AG04450 (cell line): ENCODE measurements at places on chromosomes 12 and 14.

DNA sequence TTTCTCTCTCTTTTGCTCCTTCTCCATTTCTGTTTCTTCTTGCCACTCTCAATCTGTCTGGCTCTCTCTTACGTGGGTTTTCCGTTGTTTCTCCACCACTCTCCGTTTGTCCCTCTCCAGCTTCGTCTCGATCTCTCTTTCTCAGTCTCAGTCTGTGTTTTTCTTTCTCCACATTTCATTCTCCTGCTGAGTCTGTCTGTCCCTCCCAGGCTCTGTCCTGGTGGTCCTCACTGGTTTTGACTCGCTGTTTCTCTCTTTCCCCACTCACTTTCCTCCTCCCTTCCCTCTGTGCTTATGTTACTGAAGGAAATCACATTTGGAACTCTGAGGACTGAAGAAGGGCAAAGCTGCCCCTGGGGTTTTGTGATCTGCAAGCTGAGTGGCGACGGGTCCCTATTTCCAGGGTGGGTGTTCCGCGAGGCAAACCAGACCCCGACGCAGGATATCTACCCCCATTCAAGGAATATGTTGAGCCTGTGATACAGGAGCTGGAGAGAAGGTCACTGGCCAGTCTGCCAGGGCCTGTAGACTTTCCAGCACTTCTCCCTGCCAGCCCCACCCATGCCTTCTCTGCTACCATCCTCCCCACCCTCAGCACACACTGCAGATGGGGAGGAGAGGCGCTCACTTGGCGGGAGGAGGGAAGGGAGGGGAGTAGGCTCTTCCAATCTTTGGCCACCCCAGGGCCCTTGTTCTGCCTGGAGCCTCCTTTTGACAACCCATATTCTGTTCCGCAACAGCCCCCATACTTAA is 102.7 kb upstream of the MAP1LC3B2 start:
- no peak for DNase-seq

DNA sequence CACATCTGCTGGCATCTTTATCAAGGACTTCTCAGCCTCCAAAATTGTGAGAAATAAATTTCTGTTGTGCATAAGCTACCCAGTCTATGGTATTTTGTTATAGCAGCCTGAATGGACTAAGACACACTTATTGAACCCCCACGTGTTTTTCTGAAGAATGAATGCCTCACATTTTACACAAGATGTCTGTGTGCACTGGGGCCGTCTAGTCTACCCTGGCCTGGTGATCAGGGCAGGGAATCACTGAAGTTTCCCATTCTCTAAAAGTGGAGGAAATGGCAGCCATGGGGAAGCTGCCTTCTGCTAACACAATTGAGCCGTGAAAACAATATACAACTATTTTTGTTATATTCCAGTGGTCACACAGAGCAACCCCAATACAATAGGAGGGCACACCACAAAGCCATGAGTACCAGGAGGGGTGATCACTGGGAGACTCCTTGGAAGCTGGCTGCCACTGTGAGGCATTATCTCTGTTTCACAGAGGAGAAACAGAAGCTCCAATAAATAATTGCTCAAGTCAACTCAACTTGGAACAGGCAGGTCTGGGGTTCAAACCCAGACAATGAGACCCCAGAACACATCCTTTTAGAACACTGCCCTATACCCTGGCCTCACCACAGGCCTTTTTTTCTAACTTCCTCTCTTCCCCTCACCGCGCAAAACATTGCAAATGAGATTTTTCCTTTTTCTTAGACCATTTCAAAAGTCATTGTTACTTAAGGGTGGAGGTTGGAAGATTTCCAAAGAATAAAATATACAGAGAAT is 18.3 kb upstream of the LTA4H start:
- DNase-seq = no peak

DNA sequence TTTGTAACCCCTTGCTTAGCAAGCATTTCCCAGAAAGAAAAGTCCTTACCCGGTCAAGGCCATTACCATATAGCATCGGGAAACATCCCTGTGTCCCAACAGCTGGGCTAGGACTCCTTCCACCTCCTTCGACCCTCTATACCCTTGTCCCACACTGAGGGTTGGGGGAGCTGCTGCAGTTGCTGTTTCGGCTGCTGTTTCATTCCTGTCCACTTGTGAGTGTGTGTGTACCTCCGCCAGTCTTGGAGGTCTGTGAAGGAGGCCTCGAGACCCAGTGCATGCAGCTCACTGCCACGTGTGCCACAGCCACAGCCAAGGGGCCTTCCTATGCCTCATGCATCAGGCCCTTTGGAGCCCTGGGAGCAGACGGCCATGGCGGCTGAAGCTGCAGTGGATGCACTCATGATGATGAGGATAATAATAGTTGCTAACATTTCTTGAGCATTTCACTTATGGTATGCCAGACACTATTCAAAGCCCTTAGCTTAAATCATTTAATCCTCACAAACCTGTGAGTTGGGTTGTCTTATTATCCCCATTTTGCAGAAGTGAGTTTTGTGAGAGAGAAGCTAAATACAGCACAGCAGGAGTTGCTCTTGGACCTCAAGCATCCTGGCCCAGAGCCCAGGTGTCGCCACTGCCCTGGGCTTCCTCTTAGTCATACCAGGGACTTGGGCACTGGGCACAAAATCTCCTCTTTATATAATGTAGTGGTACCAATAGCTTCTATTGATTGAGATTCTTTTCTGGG is 156.5 kb downstream of the PRKCH start:
- DNase-seq = no peak

GRCh38 chr12:109637348-109637747 is 63.8 kb downstream of the MVK start:
- no peak for DNase-seq

DNA sequence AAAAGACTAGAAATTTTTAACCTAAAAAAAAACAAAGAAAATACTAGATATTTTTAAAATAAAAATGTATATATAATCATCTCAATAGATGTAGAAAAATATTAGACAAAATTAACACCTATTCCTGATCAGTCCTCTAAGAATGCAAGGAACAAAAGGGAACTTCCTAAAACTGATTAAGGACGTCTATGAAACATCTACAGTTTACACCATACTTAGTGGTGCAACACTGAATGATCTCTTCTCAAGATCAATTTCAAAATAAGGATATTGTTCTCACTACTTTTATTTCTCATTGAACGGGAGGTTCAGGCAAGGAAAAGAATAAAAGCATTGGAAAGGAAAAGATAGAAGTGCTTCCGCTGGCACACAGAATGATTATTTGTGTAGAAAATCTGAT is 16.0 kb downstream of the OLR1 start:
- DNase-seq = no peak

DNA sequence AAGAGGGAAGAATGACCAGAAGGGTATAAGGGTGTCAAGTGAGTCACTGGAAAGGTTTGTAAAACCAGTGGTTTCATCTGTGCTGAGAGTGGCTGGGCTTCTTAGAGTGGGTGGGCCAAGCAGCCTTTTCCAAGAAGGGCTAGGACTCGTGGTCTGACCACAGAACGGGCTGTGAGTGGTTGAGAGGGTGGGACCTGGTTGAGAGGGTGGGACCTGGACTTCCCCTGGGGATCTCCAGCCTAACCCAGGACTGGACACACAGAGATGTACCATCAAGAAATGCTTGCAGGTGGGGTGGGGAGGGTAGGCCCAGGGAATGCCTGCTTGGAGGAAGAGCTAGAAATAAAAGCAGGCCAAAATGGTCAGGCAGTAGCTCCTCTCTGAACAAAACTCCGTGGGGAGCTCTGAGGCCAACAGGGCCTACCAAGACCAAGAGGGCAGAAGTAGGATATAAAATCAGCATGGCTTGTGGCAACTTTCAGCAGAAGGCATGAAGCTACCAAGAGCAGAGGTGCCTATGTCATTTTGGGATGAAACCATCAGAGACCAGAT is 140.5 kb downstream of the FOXN3 start:
- DNase-seq = no peak
